NCI-H2171 treated with DMSO at 0.1 percent for 48 hours (cell line): ENCODE measurements at places on chromosomes 6 and 20.

GRCh38 chr6:80328652-80329051 lies 222.2 kb downstream of the BCKDHB start:
- DNase-seq = peak; percentile 19

DNA sequence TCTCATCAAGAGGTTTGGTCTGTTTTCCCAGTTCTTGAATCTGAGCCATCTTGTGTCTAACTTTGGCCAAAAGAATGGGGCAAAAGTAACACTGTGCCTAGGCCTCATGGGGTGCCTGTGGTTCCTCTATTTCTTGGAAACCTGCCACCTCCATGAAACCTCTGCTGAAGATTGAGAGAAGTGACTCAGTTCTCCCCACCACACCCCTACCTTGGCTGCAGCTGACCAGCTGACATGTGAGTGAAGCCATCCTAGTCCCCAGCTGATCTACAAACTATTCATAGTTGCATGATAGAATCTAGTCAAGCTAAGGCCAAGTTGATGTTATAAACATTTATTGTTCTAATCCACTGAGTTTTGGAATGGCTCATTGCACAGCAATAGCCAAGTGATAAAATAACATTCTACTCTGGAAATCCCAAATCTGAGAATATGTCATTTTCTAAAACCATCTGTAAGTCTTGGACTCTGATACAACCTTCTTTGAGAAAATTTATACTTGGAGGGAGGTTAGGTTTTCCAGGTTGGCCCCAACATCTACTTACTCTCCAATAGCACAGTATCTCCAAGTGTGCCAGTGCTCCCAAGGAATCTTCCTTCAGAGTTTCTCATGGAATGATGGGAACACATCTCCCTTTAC lies 107.0 kb upstream of the SMLR1 start:
- DNase-seq = no peak

- DNase-seq = peak; percentile 15
Measured at GRCh38 chr6:102223942-102224341, 830.4 kb downstream of the GRIK2 start.

GRCh38 chr6:112253841-112254816 lies at the start of gene LAMA4:
Gene LAMA4 (minus strand): TSS chr6:112254567. CDS start chr6:112254150, 417 bp downstream.
- DNase-seq = peak; percentile 57

GRCh38 chr6:166236596-166236995 lies 68.9 kb upstream of the TBXT start:
- no peak for DNase-seq

- peak; percentile 32 for DNase-seq
Measured at GRCh38 chr6:116254297-116255056, 602 bp upstream of the TSPYL4 start.

DNA sequence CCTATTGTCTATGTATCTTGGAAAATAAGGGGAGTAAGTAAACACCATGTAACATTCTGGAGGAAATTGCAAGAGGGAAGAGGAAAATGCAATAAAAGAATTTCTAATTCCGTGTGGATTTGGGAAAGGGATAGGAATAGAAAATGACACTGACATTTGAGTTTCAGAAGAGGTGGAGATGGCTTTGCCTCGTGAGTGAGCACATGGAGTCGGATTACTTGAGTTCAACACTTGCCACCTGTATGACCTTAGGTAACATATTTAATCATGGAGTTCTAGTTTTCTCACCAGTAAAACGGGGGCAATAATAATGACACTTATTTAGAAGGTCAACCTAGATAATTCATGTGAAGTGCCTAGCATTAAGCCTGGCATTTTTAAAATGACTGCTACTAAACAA lies 10.8 kb upstream of the PBOV1 start:
- DNase-seq = peak; percentile 71

GRCh38 chr20:17505636-17506517 lies 25.3 kb downstream of the BFSP1 start:
- no peak for DNase-seq

GRCh38 chr20:62365814-62366369 lies 1.2 kb downstream of the LAMA5 start:
- DNase-seq = peak; percentile 48

DNA sequence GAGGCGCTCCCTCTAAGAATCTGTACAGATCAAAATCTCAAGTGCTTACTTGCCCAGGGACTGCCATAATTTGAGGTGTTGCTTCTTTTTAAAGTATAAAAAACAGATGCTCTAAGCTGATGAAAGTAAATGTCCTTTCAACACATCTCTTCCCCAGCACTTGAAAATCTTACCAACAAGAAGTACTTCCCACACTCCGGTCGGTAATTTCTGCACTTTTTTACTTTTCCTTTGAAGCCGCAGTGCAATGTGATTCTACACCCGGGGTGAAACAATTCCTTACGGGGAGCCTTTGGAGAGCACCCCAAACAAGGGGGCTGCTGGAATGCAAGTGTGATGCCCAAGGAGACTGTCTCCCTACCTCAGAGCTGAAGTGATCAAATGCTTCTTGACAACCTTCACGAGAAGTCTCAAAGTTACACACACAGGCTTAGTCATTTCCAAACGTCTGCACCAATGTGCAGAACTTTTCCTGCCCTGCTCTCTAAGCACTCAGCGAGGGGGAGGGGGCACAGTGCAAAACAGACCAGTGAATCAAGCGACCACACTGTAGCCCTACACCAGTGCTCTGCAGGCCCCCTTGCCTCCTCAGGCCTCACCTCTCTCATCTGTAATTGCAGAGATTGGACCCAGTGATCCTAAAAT lies 56.7 kb downstream of the ATXN1 start:
- no peak for DNase-seq

- DNase-seq = no peak
Measured at GRCh38 chr20:62831854-62832211, 15.0 kb downstream of the COL9A3 start.

- DNase-seq = no peak
Measured at GRCh38 chr6:57068061-57068460, 21.6 kb downstream of the KIAA1586 start.

- no peak for DNase-seq
Measured at GRCh38 chr20:5065166-5065878, 54.4 kb downstream of the PCNA start.

DNA sequence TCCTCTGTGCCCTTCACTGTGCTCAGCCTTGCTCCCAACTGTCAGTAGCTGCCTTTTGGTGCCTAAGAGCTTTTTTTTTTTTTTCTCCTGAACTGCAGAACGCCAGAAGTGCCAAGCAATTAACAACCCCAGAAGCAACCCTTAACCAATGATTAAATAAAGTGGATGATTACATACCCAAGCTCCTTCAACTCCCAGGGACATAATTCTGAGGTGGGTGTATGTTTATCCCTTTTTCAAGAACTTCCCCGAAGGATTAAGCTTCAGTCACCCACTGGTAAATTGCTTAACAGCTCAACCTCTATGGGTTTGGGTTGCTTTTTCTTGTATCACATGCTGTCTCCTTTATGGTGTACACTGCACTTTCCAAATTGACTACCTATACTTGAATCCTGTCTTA lies 41.1 kb downstream of the KLHL31 start:
- DNase-seq = no peak

DNA sequence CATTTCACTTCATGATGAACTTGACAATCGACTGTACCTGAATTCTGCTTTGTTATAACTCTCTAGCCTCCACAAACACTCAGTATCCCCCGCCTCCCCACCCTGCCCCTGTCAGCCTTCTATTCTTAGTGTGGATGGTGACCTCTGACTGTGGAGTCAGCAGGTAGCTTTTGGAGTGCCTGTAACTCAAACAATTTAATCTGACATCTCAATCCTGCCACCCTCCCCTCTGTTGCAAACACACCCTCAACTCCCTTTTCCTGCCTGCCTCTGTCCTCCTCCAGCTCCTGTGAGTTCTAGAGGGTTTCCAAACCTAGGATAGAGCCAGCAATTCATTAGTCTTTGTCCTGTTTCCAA lies 20.3 kb downstream of the DAAM2 start:
- DNase-seq = no peak

DNA sequence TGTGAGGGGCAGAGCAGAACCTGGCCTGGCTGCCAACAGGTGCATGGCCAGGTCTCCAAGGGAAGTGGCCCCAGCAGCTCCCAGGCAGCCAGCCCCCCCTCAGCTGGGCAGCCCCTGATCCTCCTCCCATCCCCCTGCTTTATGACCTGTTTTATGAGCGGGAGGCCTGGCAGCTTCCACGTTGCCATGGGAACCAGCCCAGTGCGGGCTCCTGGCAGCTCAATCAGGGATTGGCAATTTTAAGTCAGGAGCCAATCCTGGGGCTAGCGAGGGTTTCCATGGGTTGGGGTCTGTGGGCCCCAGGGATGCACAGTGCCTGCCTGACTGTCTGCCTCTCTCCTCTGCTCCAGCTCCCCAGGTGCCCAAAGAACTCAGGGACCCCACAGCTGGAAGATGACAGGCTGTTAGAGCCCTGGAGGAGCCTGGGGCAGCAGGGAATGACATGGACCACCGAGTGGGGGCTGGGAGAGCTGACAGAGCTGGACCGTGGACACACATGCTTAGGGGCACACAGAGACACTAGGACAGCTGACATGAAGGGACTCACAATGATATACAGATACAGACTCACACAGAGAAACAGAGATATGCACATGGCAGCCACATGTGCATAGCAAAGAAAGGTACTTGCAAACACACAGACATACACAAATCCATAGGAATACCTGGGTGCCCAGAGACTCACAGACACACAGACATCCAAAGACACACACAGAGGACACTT lies 56.5 kb upstream of the SIRPA start:
- no peak for DNase-seq

GRCh38 chr6:107495196-107495643 lies 5.3 kb downstream of the SOBP start:
- no peak for DNase-seq

GRCh38 chr6:161422710-161423680 lies 149.1 kb upstream of the AGPAT4 start:
- DNase-seq = no peak

- no peak for DNase-seq
Measured at GRCh38 chr20:49914310-49915117, 815 bp downstream of the SPATA2 start.

- DNase-seq = peak; percentile 22
Measured at GRCh38 chr6:155154158-155154830, 109.5 kb upstream of the CLDN20 start.

DNA sequence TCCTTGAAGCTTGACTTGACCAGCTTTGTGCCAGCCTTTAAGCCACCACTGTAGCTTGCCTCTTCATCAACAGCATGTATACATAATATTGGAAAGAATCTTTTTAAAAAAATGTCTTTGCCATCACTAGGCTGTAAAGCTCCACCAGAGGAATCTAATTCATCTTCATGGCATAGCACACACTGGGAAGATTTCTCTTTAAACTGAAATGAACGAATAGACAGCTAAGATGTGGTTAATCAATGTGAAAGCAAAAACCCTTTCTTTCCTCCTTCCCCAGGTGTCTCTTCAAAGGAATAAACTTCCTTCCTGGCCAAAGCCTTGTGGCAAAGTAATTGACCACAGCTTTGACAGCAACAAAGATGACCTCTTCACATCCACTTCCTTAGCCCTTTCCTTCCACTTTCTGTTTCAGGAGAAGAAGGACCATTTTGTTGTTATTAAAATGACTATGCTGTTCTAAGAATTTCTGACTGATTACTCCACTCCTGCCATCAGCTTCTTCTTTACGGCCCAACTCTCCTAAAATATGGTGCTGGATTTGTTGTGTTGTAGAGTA lies 428.7 kb upstream of the SOX4 start:
- DNase-seq = no peak

DNA sequence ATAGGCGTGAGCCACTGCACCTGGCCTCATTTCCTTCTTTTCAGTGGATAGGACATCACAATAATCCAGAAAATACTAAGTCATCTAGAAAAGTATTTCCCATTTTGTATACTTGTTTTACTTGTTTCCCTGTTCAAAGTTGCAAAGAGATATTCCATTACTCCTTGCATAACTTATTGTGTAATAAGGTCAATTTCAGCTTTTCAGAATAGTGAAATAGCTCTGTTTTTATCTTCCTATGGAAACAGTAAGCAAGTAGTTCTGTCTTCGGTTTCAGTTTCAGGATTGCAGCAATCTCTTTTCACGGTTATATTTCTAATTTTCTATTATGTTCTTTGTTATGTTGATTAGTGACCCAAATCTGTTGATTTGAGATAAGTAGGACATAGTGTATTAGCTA lies 6.0 kb downstream of the STX11 start:
- no peak for DNase-seq

DNA sequence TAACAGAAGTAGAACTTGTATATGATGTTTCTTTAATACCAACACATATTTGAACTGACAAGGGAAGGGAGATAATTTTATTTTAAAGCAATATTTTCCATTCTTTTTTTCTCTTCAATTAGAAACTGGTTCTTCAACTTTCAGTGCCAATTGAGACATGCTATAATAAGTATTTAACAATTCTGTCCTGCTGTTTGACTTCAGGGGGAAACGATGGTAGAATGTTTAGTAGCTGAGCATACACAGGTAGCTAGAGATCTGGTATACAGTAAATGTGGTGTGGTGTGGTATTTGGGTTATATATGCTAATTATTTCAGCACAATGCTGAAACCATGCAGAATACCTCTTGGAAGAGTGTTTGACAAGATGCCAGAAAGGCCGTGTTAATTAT lies 156.9 kb downstream of the ARID1B start:
- no peak for DNase-seq

- DNase-seq = no peak
Measured at GRCh38 chr20:57619051-57619831, 985 bp downstream of the ZBP1 start.

DNA sequence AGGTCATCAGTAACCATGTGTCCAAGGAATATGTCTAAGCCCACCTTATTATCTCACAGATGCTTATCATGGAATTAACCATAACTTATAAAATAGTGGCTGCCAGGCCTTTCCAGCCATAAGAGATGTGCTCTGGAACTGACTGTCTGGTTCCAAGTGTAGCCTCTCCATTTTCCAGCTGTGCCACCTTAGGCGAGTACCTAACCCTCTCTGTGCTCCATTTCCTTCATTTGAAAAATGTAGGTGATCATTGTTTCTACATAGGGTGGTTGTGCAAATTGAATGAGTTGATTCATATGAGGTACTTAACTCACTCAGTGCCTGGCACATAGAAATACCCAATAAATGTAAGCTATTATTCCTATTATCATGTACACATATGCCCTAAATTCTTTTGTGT lies 102.5 kb upstream of the IYD start:
- DNase-seq = no peak

DNA sequence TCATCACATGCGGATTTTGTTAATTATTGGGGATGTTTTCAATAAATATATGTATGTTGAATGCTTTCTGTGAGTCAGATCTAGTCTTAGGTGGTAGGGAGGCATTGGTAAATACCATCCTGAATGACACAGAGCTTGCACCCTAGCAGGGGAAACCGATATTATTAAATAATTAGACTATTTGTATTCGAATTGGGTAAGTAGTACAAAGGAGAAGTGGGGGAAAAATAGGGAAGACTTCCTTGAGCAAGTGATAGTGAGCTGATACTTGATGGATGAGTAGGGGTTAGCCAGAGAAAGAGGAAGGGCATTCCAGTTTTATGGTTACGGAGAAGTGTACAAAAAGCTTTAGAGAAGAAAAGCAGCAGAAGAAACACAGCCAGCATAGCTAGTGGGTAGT lies 1.5 kb downstream of the RIOK1 start:
- no peak for DNase-seq

DNA sequence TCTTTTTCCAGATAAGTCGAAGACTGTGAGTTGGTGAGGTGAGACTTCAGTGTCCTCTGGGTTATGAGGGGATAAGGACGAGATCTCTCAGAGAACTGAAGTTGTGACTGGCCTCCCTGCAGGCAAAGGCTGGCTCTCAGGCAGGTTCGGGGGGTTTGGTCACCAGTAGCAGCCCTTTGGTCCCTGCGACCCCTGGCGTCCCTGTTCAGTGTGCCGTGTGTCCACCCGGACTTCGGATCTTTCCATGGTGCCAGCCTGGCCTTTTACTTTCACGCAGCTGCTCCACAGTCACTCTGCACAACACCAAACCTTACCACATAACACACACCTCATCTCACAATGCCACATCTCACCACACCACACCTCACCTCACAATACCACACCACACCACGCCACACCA lies 131.9 kb downstream of the ERMARD start:
- no peak for DNase-seq
